Memory B cell (primary cell): ENCODE measurements at places on chromosomes 16 and 17.

DNA sequence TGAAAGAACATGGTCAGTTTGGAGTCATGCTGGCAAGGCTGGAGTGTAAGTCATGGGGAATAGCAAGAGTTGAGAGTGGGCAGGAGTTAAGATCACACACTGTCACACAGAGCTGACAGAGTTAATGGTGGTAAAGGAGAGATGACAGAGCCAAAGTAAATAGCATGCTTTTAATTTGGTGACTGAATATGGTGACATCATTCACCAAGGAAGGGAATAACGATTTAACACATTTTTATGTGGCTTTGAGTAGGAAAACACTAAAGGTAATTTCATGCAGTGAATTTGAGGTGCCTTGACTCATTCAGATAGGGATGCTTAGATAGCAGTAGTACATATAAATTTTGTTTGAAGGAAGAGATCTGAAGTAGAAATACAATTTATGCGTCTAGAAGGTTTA lies 42.1 kb downstream of the SYNRG start:
- no peak for DNase-seq

GRCh38 chr17:14310605-14311004 lies 9.7 kb downstream of the HS3ST3B1 start:
- no peak for DNase-seq

DNA sequence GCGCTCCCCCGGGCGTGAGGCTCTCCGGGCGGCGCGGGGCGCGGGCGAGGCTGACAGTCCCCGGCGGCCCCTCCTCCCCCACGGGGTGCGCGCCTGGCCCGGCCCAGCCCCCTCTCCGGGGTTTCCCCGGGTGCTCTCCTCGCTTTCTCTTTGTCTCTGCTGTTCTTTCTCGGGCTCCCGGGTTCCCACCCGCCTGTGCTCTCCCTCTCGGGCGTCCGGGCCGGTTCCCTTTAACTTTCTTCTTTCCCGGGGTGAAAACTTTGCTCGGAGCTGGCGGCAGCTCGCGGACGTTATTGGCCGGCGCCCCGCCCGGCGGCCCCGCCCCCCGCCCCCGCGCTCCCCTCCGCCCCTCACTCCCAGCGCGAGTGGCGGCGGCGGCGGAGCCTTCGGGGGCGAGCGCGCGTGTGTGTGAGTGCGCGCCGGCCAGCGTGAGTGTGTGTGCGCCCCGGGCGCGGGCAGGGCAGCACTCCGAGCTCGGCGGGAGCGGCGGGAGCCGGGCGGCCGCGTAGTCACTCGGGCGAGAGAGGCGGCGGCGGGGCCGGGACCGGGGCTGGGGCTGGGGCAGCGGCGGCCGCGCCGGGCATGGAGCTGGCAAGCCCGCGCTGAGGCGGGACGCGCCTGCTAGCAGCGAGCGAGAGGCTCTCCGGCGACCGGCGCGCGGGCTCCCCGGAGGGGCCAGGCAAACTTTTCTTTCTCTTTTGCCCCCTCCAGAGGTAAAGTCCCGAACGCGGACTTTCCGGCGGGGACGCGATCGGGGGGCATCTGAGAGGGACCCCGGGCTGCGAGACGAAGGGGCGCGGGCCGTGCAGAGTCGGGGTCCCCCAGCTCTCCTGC lies at the start of gene NTN1:
Gene NTN1 (plus strand): TSS at position 353 of the 834 bp plus-strand sequence. CDS start 864 bp downstream, outside the sequence.
- peak; percentile 67 for DNase-seq

GRCh38 chr16:52498328-52499059 lies 48.4 kb downstream of the TOX3 start:
- no peak for DNase-seq

- no peak for DNase-seq
Observed at GRCh38 chr17:65434251-65434650, 127.2 kb downstream of the AXIN2 start.

GRCh38 chr16:80543162-80543561 lies 2.4 kb downstream of the DYNLRB2 start:
- no peak for DNase-seq

GRCh38 chr16:57134982-57135381 lies 42.6 kb downstream of the CPNE2 start:
- peak; percentile 13 for DNase-seq

DNA sequence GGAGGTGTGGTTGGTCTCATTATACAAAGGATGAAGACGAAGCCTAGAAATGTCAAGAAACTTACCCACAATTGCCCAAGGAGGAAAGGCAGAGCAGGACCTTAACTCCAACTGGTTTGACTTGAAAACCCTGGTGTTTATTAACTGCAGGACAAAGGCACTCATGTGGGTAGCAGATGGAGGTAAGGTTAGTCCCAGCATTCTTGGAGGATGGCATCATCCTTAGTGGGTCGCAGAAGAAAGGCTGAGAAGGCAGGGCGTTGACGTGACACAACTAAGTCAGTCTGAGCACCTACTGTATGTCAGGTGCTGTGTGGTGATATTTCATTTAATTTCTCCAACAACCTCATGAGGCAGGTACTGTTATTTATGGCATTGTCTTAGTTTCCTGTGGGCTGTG lies 101.3 kb downstream of the HAPSTR1 start:
- DNase-seq: no peak

DNA sequence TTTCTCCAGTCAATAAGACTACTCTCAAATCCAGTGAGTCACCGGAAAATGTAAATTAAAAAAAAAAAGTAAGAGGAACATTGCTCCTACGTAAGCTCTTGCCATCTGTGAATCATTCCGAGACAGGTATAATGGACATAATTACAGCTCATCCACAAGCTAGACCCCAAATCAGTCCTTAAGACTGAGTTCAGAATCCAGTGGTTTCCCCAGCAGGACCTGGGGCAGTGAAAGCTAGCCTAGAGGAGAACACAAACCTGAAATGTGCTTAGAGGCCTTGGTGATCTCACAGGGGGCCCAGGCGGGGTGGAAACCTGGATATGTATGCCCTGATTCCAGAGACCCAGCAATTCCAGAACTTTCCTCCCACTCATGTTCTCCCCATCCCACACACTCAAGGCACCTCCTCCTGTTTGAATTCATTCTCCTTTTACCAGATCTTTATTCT lies 132.0 kb downstream of the COPRS start:
- no peak for DNase-seq

GRCh38 chr17:4566785-4567184 lies 6.4 kb upstream of the GGT6 start:
- DNase-seq: peak; percentile 50

DNA sequence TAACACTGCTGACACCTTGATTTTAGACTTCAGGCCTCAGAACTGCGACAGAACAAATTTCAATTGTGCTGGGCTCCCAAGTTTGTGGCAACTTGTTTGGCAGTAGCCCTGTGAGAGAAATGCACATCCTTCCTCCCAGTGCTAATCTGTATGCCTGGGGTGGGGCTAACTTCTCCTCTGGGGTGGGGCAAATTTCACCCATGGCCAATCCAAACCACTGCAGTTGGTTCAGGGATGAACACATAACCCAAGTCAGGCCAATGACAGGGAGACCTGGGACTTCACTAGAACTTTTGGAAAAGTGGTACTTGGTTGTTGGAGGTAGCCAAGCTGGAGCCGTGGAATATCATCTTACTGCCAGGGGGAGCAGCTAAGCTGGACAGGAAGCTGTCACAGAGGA lies 56.3 kb downstream of the ABCC6 start:
- DNase-seq: no peak

GRCh38 chr17:205817-206216 lies 24.4 kb upstream of the DOC2B start:
- no peak for DNase-seq

DNA sequence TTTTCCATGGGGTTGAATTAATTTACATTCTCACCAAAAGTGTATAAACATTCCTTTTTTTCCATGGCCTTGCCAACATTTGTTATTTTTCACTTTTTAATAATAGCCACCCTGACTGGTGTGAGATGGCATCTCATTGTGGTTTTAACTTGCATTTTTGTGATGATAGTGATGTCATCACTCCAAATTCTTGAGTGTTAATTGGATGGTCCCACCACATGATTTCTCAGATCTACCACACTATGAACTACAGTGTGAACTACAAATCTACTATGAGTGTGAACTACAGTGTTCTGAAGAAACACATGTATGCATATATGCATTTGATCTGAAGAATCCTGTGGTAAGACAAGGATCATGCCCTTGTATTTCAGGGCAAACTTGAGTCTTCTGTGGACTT lies 340.1 kb downstream of the ABCC12 start:
- no peak for DNase-seq
